ENCODE measurements at places on chromosomes 2 and 18.

GRCh38 chr2:234269769-234270204 is 219.3 kb downstream of the SPP2 start:
- DNase-seq = no peak

- DNase-seq = no peak
Observed at GRCh38 chr2:113769555-113769954, 13.1 kb upstream of the SLC35F5 start.

GRCh38 chr2:79994965-79995364 is 309.6 kb downstream of the LRRTM1 start:
- DNase-seq = no peak

GRCh38 chr2:224523626-224524577 is 61.3 kb downstream of the CUL3 start:
- no peak for DNase-seq

- no peak for DNase-seq
Observed at GRCh38 chr2:113760400-113760799, 4.0 kb upstream of the SLC35F5 start.

DNA sequence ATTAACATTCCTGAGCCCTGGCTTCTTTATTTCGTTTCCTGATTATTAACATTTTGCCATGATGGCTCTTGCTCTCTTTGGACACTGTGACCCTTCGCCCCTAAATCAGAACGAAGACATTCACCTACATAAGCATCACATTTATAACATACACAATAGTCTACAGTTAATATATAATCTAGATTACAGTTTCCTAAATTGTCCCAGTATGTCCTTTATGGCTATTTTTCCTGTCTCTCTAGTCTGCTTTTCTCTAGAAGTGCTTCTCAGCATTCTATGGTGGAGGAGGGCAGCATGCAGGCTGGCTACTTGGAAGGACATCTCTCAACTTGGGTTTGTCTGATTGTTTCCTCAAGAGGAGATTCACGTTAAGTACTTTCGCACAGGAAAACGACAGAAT is 49.9 kb downstream of the FAM210A start:
- DNase-seq = no peak
